ENCODE measurements at places on chromosomes 7 and 10. TPM values are rescaled to one million over a fixed set of nuclear protein-coding genes. Genes with fewer than 3 reads are reported as not detected.

Gene LRRD1
- 0.09 TPM for total RNA-seq

DNA sequence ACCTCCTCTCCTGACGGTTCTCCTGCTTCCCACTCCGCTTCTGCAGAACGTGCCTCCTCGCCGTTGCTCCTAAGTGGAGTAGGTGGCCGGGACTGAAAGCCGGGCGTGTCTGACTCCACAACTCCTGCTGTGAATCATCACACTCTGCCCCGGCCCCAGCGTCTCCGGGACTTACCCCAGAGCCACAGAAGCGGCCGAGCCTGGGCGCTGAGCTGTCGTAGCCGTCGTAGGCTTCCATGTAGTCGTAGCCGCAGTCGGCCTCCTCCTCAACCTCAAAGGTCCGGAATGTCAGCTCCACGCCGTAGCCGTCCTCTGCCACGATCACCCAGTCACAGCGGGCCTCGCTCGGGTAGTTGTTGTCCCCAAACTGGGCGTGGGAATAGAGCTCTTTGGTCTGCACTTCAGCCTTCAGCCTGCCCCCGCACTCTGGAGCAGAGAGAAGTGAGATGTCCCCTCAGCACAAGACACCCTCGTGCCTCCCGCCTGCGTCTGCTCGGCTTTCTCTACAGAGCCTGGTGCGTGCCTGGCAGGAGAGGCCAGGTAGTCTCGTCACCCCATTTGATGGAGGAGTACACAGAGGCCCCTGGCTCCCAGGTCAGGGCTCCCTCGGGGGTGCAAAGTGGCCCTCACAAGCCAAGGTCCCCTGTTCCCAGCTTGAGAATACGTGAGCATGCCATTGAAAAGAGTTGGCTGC lies 11.2 kb upstream of the OPALIN start:
- H3K4me1 ChIP-seq: peaks cover 5% of the 10 kb centered on the region
- no peak overlapping the region for H3K27ac ChIP-seq
- no peaks in the 10 kb centered on the region for H3K36me3 ChIP-seq
- H3K27me3 ChIP-seq: peaks cover 12% of the 10 kb centered on the region
- no peak for DNase-seq

Gene NUPR2
- not detected for total RNA-seq

GRCh38 chr7:129498021-129498420 lies 4.3 kb upstream of the SMKR1 start:
- no peaks in the 10 kb centered on the region for H3K27me3 ChIP-seq
- H3K4me3 ChIP-seq: no peak overlapping the region
- peak overlapping the region; percentile 21 for H3K27ac ChIP-seq
- peaks cover 3% of the 10 kb centered on the region for H3K36me3 ChIP-seq

DNA sequence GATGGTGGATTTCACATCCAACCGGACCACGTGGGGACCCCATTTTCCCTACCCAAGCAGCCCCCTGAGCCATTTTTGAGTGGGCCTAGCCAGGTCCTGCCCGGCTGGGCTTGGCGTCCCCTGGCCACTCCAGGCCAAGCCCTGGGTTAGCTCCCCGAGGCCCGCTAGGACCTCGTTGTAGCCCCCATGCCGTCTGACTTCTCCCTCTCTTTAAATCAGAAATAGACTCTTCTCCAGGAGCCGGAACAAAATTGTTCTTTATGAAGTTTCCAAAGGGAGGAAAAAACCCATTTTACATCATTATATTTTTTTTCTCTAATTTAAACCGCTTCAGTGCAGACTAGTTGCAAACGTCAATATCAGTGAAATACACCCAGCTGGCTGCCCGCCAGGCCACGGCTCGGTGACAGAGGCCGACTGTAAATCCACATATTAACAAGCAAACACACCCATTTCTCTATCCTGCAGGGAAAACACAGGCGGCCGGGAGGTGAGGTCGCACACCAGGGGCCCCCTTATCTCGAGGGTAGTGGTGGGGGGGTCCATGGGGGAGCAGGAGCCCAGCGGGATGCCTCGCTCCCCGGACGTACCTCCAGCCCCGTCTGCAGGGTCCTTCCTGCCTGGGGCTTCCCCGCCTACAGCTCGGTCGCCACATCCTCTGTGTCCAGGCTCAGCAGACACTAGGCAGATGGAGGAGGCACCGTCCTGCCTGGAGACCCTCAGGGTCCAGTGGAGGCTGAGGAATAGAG lies 72.7 kb downstream of the ELFN1 start:
- no peaks in the 10 kb centered on the region for H3K36me3 ChIP-seq
- H3K4me3 ChIP-seq: no peak overlapping the region
- H3K4me1 ChIP-seq: peaks cover 8% of the 10 kb centered on the region
- no peaks in the 10 kb centered on the region for H3K27me3 ChIP-seq
- no peak for DNase-seq
- H3K27ac ChIP-seq: no peak overlapping the region

All from activated T-helper 2 cell treated with anti-CD3 and anti-CD28 coated beads, Interferon-gamma antibody, Interleukin-2, Interleukin-4, amounts not matched to agents 10 μg/mL and 5 μg/mL and 100 μg/mL, durations not matched to agents 14 hours and 24 hours and 36 hours (primary cell).